ENCODE measurements at places on chromosomes 4 and X. TPM values are rescaled to one million over a fixed set of nuclear protein-coding genes. Genes with fewer than 3 reads are reported as not detected.

DNA sequence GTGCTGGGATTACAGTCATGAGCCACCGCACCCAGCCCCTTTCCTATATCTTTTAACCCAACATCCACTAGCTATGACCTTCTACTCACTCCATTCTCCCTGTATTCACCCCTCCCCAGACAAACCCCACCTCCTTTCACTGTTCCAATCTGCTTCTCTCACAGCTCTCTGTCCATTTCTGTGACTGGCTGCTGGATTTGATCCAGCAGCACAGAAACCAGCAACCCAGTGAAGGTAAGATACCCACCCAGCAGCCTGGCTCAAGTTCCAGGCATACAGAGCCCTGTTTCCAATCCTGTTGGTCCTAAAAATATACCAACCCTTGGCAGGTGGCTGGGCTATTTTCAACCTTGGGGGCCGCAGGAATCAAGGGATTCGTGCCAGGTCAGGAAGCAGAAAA lies 56.9 kb upstream of the SMIM10 start:
- no peak for DNase-seq

- no peak for DNase-seq
These were observed 4.3 kb downstream of the PLXNA3 start for GRCh38 chrX:154462396-154462795.

DNA sequence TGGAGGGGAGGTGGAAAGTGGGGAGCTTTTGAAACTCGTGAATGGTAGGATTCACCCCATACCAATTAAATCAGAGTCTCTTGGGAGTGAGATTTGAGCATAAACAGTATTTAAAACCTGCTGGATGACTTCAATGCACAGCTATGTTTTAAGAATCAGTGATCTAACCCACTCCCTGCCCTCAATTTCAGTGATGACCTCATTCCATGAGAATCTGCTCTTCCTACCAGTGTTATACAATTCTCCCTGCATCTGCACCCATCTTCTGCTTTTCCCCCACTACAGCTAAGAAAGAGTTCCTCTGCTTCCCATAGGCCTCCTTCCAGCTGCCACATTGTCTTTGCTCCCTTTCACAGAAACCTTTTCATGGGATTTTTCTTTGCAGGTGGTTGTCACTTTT lies 18.3 kb upstream of the H2AZ1 start:
- no peak for DNase-seq

DNA sequence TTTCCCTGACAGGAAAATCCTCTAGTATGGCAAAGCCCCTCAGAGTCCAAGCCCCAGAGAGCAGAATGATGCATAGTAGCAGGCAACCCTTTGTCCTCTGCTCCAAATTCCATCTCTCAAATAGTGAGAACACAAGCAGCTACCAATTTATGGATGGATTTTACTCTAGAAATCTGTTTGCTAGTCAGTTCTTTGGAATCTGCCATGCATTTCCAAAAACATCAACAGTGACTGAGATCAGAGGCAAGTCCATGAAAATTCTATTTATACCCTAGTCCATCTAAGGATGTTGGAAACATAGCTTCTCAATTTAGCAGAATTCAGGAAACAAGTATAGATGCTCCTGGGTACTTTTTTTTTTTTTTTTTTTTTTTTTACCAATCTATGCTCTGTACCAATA lies 10.0 kb upstream of the CC2D2A start:
- DNase-seq, result no peak

DNA sequence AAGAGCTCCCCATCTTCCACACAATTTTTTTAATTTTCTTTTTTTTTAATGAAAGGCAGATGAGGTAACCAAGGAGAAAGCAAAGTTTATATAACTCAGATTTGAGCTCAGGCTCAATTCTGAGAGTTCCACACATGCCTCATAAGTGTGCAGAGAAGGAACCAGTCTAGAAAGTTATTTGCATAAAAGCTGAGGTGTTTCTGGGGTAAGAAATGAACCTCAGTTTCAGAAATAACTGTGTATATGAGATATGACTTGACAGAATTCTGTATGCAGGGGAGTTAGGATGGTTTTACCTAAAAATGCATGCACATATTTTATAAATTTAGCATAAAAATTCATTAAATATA lies 51.3 kb downstream of the DTHD1 start:
- no peak for DNase-seq

MTMR8 gene
- 1.8 TPM for polyA plus RNA-seq
